CD4-positive, alpha-beta T cell treated with Interleukin-17A for 1 hour (primary cell): ENCODE measurements at places on chromosomes 5 and 9.
A peak's percentile ranks its signal among the peaks of the same experiment; 100 is the strongest.

DNA sequence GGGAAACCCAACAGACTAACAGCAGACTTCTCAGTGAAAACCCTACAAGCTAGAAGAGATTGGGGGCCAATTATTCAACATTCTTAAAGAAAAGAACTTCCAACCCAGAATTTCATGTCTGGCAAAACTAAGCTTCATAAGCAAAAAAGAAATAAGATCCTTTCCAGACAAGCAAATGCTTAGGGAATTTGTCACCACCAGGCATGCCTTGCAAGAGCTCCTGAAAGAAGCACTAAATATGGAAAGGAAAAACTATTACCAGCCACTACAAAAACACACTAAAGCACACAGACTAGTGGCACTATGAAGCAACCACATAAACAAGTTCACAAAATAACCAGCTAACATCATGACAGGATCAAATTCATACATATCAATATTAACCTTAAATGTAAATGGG lies 131.1 kb downstream of the OR2K2 start:
- no peak for DNase-seq

- no peak for DNase-seq
Measured at GRCh38 chr5:86232246-86232645, 385.5 kb upstream of the COX7C start.

- DNase-seq, result no peak
Measured at GRCh38 chr9:87381746-87382145, 115.9 kb upstream of the DAPK1 start.

DNA sequence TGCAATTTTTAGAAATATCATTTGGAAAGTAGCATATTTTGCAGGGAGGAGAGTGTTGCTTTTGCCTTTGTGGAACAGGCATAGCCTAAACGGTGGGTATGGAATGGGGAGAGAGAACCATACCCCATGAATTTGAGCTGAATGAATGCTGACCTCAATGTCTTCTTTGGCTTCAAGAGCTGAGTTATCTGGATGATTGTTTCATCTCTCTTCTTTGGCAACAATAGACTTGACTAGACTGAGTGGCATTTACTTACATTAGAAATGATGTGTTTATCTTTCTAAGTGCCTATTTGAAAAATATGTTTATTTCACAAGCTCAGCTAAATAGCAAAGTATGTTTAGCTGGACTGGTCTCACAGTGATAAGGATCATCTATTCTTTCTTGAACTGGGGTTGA lies 42.8 kb downstream of the SPEF2 start:
- DNase-seq, result no peak

- DNase-seq, result no peak
Measured at GRCh38 chr5:58498340-58498942, 7.2 kb downstream of the GAPT start.

DNA sequence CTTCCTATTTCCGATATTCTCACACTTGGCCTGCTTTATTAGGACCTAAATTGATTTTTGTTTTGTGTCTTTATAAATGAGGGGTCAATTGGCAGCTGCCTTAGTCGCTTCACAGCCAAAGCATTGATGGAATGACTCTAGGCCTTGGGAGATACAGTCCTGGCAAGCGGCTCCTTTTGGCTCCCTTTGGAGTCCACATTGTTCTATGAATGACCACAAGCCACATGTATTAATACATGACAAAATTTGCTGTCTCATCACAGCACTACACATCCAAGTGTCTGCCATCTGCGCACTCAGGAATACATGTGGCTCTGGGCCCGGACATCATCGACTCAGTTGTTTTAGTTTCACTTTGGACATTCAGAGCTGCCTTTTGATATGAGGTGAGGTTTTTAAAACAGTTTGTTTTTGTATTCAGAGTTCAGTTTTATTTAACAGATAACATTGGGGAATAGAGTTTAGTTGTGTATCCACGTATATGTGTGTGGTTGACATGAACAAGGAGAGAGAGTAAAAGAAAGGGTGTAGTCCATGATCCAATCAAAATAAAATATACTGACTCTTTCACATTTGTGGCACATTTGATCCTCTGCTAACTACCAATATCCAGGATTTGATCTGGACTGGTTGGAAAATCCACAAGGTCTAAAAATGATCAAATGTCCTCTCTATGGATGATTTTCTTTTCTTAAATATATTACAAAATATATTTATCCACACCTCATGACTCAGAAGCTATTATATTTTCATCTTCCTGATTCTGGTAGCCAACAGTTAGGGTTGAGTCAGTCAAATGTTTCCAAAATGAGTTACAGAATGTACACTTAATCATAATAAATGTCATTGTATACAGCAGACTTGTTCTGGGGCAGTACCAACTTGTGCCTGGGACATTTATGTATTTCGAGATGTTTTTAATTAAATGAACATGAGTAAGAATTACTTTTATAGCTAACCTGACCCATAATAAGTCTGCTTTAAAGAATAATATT lies 114.0 kb upstream of the MTAP start:
- DNase-seq, result no peak

DNA sequence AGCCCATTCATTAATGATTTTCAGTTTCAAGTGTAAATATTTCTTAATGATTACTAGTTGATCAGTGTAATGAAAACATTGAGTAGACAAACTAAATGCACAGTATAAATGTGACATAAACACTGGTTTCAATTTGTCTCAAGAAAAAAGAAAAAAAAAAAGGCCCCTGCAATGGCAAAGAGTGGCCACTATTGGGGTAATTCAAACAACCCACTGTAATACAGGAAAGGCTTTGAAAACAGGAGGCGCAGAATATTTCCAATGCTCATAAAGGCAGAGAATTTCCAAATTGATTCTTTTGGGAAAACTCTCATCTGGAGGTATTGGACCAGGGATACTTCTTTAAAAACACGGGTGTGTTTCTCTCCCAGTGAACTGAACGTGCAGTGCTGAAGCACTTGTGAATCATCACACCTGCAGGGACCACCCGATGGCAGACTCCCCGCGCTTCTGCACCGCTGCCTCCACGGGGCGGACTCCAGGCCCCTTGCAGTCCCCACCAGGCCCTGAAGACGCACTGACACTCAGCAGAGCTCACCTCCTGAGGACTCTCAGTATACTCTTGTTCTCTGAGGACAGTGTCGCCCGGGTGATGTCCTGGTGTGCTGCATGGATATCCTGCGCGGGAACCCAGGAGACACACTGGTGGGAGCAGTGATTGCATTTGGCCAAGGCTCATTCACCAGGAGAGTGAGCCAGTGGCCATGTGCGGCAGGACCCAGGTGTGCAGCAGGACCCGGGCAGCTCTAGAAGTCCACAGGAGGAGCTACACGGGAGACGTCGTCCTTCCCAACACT lies 227.6 kb upstream of the IRX4 start:
- DNase-seq, result no peak

DNA sequence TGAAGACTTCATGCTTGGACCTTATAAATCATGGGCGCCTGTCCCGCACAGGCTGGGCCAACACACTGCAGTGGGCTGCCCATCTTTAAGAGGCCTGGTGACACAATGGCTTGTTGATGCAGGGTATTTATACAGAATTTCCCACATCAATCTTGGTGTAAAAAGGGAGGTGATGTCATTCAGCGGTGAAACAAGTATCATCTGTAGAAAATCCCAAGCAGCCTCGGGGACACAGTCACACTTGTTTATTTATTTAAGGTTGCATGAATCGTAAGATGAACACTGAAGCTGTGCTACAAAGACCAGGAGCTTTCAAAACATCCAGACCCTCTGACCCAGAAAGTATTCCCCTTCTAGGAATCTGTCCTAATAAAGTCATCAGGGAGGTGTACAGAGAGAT lies 40.5 kb downstream of the SMIM23 start:
- no peak for DNase-seq

GRCh38 chr5:66344544-66344943 lies 200.4 kb downstream of the SREK1 start:
- DNase-seq, result no peak

DNA sequence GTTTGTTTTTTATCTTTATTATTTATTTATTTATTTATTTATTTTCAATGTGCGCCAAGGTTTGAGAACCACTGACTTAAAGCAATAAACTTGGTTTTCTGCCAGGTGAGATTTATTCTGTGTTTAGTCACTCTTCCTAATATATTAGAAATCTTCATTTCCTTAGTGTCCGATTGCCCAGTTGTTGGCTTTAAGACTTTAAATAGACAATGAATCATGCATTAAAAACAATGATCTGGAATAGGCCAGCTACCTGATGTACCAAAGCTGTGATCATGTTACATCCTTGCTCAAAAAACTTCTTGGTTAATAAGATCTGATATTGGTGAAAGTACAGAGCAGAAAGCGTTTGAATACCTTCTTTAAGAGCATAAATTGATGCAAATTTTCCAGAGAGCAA lies 52.1 kb upstream of the ERBIN start:
- DNase-seq, result no peak

DNA sequence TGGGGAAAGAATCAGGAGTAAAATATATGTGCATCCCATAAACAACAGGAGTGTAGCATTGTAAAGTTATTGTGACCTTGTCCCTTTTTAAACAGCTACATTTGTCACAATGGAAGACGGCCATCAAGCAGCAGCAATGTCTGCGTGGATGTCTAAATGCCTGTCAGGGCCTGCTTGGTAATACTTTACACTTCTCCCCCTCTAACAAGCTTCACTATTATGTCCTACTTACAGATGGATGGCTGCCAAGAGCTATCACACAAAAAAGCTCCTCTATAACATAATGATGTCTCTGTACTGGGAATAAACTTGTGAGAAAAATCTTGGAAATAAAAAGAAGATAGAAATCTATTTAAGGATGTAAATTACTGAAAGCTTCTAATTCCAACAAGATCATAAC lies 213.0 kb downstream of the FBXL17 start:
- DNase-seq, result no peak

- no peak for DNase-seq
Measured at GRCh38 chr9:108109927-108110690, 620.5 kb upstream of the KLF4 start.

DNA sequence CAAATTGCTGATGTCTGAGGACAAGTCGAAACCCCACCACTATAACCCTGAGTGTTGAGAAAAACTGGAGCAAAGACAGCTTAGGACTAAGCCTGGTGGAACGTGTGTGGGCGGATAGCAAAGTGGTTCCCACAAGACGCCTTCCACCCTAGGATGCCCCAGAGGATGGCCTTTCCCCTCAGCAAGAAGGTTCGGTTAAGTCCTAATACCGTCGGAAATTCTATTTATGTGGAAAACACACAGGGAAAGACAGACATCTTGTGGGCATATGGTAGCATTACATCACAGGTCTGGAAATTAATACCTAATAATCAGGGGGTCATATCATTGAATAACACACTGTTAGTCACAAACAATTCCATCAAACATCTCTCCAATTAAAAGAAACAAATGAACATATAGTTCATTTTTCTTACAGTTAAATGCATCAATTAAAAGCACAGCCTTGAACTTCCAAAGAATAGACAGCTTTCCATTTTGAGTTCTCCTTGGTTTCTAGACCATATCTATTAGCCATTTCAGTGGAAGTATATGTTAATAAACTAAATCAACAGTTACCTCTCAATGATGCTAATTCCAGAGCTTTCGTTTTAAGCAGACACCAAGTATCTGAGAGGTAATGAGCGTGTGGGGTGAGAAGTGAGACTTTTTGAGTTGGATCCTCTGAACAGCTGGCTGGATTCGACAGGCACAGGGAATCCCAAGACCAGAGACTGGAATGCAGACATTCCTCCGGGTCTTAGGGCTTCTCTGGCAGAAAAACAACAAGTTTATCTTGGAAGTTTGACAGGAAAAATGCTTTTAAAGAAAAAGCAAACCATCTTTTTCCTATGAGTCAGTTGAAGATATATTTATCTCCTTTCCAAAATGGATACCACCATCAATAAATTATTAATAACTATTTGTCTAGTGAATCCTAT lies 2.9 kb upstream of the ICE1 start:
- peak; percentile 36 for DNase-seq

DNA sequence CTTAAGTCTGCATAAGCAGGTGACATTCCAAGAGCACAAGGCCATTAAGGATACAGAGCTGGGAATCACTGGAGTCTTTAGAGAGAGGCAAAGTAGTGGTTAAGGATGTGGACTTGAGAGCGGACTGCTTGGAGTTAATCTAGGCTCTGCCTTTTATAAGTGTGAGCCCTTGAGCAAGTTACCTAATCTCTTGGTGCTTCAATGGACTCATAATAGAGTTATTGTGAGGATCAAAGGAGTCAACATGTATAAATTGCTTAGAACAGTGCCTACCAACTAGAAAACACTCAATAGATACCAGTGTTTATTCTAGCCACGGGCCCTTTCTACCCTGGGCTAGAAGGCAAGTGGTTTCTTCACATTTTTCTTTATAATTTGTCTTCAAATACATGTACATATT lies 819.4 kb downstream of the NR2F1-AS1 start:
- DNase-seq, result no peak

DNA sequence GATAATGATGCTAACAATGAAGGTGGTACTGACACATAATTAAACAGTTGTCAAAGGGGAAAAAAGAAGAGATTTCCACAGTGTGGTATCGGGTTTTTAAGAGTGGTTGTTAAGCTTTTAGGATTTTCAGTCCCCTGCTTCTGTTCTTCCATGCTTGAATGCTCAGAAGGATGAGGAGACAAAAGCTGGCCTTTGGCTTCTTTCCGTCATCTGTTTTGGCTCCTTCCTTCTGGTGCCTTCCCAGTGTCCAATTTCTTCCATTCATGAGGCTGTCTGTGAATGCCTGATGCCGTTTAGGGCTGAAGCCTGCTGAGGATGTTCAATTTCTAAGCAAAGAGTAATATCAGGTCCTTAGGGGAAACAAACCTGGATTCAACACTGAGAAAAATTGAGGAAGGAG lies 179.6 kb upstream of the GLRA1 start:
- DNase-seq, result no peak

DNA sequence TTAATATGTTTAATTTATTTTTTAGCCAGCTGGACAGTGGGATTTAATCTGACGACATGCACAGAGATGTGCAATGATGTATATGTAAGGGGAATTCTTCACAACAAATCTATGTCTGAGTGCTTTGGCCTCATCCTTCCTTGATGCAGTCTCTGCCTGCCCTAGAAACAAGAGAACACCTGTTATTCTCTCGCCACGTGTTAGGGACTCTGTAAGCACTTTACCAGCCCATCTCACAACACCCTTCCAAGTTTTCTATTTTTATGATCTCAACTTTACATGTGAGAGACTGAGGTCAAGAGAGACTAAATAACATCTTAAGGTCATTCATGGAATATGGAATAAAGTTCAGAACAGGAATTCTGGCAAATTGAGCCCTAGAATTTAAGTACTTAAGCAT lies 123.0 kb upstream of the GAS1 start:
- DNase-seq, result no peak

DNA sequence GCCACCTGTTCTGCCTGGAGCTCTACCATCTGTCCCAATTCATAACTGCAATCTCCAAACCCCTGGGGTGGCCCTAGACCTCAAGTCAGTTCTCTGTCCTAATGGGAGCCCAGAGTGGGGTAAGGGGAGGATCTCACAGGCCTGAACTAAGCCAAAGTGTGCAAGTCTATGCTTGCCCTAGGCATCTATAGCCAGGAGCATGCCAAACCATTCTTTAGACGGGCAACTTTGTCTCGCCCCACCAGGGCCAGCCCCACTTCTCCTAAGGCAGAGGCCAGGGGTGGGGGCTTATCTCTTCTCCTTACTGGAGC lies 3.3 kb downstream of the ACSL6 start:
- no peak for DNase-seq
